ENCODE measurements at places on chromosomes 16 and 17. TPM values are rescaled to one million over a fixed set of nuclear protein-coding genes. Genes with fewer than 3 reads are reported as not detected.

Gene INCA1
- total RNA-seq, result not detected

Gene RNF167
- total RNA-seq, result 53.0 TPM

Gene TLCD1
- 20.9 TPM for total RNA-seq

Gene ZP2
- not detected for total RNA-seq

Gene MYH2
- not detected for total RNA-seq

Gene DNAI2
- total RNA-seq, result not detected

Gene WFIKKN2
- total RNA-seq, result not detected

Gene CCL4
- not detected for total RNA-seq

Gene WSCD1
- 0.72 TPM for total RNA-seq

Gene TMC8
- not detected for total RNA-seq

Gene NACA2
- total RNA-seq, result not detected

Gene NTN3
- total RNA-seq, result not detected

Gene CORO1A
- total RNA-seq, result 0.90 TPM

Gene FBXW10
- not detected for total RNA-seq

Gene TNS4
- 0.16 TPM for total RNA-seq

Gene CBX2
- 1.4 TPM for total RNA-seq

Gene PDILT
- 0.18 TPM for total RNA-seq

Gene CDR2L
- total RNA-seq, result 24.8 TPM

Gene TBC1D3C
- total RNA-seq, result 0.54 TPM

Gene KRTAP4-4
- not detected for total RNA-seq

Gene C1QL1
- total RNA-seq, result not detected

Gene EME2
- total RNA-seq, result 3.1 TPM

Gene SLC38A8
- not detected for total RNA-seq

Gene CRYBA1
- not detected for total RNA-seq

Gene KRT33B
- total RNA-seq, result not detected

Gene SMPD3
- total RNA-seq, result not detected

Gene TMEM88
- not detected for total RNA-seq

Gene MON1B
- total RNA-seq, result 10.7 TPM

Gene TBC1D26
- total RNA-seq, result not detected

Gene FLYWCH2
- 75.6 TPM for total RNA-seq

Gene MAPT
- total RNA-seq, result not detected

Gene GJC1
- 4.7 TPM for total RNA-seq

Gene ABCC12
- total RNA-seq, result not detected

Gene HAS3
- 3.6 TPM for total RNA-seq

Gene STAC2
- total RNA-seq, result 0.18 TPM

Gene SLC6A2
- not detected for total RNA-seq

Gene OR1A1
- total RNA-seq, result not detected
